ENCODE measurements at places on chromosomes 1 and 21.

GRCh38 chr1:21897844-21898243, 39.3 kb downstream of the HSPG2 start:
- no peak for DNase-seq

DNA sequence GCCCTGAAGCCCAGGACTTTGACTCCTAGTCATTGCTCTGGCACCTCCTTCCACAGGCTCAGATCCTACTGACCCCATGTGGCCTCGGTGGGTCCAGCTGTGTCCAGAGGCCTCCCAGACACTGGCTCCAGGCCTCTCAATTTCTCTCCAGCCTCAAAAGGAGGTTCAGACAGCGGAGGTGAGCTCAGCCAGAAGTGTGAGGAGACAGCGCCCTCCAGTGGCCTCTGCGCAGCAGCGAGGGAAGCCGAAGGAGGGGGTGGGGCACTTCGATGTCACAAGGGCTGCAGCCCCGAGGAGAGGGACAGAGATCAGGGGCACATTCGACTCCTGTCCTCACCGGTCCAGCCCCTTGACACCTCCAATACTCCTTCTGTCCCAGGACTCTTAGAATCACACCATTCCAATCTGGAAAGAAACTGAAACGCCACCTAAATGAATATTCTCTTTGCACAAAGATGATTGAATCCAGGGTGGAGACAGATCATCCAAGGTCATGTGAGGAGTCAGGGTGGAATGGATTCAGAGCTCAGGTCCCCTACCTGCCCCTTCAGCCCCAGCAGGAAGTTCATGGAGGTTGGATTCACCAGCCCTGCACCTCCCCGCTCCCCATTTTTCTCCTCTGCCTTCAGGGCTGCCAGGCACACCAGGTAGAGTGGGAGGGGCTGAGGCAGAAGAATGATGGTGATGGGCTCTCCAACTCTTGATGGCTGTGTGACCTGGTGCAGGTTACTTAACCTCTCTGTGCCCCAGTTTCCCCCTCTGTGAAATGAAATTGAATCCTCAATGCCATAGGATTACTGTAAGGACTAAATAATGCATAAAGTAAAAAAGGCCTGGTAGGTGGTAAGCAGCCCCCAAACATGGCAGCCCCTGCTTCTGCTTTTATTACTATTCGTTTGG, 34.8 kb upstream of the ZBTB40 start:
- DNase-seq, result peak; percentile 50

DNA sequence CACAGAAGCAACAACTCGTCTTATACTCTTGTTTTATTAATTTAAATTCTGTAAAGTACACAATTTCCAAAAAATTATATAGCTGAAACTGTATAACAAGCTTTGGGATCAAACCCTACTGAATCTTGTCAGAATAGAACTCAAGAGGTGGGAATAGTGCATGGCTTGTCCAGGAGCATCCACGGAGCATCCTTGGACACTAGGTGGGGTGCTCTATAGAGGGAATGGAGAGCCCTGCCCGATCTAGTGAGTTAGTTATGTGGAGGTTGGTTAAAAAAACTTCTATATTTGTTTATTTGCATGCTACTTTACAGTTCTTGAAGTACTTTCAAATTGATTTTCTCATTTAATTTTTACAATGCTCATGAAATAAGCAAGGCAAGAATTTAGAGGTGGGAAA, 28.3 kb downstream of the ROR1 start:
- no peak for DNase-seq

DNA sequence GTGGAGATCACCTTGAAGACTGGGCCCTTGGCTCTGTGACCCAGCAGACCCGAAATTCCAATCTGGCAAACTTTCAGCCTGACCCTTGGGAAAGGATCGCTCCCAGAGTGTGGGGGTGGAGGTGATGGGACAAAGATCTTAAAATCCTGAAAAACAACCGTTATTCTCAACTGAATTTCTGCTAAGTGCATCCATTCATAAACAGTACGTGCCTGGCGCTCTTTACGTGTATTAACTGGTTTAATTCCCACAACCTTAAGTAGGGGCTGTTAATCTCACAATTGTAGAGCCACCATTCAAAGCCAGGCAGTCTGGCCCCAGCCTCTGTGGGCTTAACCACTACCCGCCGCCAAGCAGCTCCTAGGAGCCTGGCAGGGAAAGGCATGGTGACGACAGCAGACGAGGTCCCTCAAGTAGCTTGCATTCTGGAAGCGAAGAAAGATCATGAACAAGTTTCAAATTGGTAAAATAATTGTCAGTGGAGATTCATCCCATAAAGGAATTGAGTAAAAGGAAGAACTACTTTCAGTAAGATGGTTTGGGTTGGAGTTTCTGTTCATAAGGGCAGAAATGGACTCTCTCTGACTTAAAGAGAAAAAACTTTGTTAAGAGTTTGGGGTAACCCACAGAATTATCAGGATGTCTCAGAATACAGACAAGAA, 11.4 kb upstream of the RGS16 start:
- no peak for DNase-seq
